Fibroblast of skin of abdomen (primary cell): ENCODE measurements at places on chromosomes 13 and 19.

- DNase-seq: no peak
These were observed 259.9 kb upstream of the STARD13 start for GRCh38 chr13:33545492-33545891.

DNA sequence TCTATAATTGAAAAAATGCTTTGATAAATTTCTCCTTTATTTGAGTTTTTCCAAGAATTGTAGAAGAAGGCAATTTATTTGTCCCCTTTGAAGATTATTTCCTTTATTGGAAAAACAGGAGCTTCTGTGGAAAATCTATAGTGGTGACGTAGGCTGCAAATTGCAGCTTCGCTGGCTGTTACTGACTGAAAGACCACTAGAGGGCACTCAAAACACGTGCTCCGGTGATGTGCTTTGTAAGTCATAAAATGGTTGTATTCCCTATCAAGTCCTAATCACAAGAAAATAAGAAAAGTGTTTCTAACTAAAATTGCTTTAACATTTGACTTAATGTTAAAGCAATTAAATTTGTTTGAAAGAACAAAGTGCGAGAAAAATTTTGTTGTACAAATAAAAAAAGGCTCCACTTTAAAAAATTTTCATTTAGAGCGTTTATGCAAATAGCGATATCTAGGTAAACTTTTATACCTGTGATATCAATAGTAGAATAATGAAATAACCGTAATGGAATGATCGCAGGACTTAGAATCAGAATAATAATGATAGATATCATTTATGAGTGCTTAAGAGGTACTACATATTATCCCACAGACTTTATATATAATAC lies 638.2 kb upstream of the SPRY2 start:
- DNase-seq: peak; percentile 62

- DNase-seq: no peak
These were observed 150.7 kb downstream of the ABCC4 start for GRCh38 chr13:95150555-95150954.

DNA sequence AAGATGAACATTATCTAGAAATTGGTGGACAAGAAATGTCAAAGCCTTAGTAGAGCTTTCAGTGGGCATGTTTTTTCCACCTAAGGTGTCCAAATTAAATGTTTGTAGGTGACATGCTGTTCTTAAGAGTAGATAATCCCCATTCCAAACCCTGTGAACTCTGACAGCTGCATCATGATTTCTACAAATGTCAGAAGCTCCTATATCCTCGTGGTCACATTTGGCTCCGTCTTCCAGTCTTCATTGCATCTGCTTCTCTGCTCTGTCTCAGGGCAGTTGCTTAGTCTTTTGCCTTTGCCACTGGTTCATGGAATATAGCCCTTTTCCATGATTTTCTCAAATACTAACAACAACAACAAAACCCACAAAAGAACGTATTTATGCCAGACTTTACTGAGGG lies 234.5 kb downstream of the DLEU7 start:
- no peak for DNase-seq
